Aorta (tissue), 5 donors: ENCODE measurements at places on chromosomes 7 and 10. TPM values are rescaled to one million over a fixed set of nuclear protein-coding genes. Genes with fewer than 3 reads are reported as not detected.

DNA sequence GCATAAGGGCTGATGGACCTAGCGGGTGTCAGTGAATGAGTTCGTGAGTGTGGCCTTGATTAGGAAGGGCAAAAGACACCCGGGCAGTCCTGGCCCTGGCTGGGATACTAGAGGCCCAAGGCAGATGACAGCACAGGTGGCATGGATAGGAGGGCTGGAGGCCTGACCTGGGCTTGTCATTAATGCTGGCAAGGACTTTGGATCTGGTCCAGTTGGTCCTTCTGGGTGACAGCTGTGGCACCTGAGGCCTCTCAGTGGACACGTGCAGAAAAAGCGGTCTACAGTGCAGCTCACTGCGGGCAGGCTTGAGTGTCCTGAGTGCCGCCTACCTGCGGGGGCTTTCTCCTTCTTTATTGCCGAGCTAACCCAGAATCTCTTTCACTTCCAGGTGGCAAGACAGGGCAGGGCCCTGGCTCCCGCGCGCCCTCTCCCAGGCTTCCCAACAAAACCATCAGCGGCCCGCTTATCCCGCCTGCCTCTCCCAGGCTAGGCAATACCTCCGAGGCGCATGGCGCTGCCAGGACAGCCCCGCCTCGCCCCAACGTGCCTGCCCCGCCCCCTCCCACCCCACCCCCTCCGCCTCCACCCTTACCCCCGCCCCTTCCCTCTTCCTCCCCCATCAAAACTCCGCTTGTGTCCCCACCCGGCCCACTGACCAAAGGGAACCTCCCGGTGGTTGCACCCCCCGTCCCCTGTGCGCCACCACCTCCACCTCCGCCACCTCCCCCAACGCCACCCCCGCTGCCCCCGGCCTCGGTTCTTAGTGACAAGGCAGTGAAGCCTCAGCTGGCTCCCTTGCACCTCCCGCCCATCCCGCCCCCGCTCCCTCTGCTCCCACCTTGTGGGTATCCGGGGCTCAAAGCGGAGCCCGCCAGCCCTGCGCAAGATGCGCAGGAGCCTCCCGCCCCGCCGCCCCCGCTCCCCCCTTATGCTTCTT is 77.4 kb downstream of the WIPF3 start:
- no peak for DNase-seq

DNA sequence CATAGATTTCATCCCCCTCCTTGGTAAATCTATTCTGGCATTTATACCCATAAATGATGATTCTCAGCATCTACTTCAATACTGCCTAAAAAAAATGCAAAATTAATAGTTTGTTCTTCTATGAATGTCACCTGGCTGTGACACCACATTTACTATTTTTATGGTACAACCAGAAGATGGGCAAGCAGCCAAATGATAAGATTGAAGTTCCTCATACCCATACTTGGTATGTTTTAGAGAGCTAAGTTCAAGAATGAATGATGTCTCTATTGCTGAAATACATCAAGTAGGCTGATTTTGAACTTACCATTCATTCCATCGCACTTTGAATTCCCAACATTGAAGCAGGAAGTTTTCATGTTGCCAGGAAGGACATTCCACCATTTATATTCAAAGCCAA is 134.2 kb downstream of the ELAPOR2 start:
- no peak for DNase-seq

GRCh38 chr7:143487566-143487965 is 9.9 kb downstream of the TAS2R41 start:
- peak; percentile 86 for DNase-seq

GRCh38 chr10:1162481-1163203 is 106.5 kb downstream of the WDR37 start:
- DNase-seq: no peak

- DNase-seq: peak; percentile 62
Measured at GRCh38 chr10:131249238-131249954, 62.1 kb downstream of the TCERG1L start.

The OTUD1 gene
- polyA plus RNA-seq: 10.4 TPM
